CD4-positive, alpha-beta T cell treated with Interleukin-6 at 100 ng/mL for 8 hours (primary cell): ENCODE measurements at places on chromosomes 7 and 10.

- DNase-seq = peak; percentile 41
Observed at GRCh38 chr7:139118234-139118804, 8.8 kb upstream of the ZC3HAV1 start.

GRCh38 chr10:28930514-28931495 lies 253.5 kb downstream of the BAMBI start:
- DNase-seq = no peak

GRCh38 chr10:132710746-132711612 lies 75.0 kb downstream of the NKX6-2 start:
- no peak for DNase-seq

DNA sequence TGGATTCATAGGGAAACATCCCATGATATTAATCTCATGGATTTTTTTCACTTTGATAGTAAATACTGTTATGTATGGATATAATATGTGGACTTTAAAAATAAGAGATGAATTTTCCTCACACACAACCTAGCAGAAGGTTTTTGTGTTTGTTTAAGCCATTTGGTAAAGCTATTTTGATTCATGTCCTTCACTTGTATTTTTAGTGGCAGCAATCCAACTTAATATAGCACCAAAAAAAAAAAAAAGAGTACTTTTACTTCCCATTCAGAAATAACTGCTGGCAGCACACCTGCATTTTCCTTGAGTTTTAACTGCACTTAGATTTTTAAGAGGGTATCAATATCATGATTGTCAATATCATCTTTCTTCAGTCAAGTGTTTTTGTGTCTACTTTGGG lies 60.0 kb downstream of the MCMBP start:
- DNase-seq = no peak
